Activated CD4-positive, alpha-beta T cell treated with anti-CD3 and anti-CD28 coated beads for 48 hours (primary cell): ENCODE measurements at places on chromosomes 6 and 20.

GRCh38 chr20:61086031-61086430 is 166.0 kb upstream of the CDH4 start:
- no peak for DNase-seq

- no peak for DNase-seq
These were observed 18.1 kb downstream of the KCNK5 start for GRCh38 chr6:39211183-39211582.

- no peak for DNase-seq
These were observed 399.8 kb upstream of the MAN1A1 start for GRCh38 chr6:119749335-119749734.

DNA sequence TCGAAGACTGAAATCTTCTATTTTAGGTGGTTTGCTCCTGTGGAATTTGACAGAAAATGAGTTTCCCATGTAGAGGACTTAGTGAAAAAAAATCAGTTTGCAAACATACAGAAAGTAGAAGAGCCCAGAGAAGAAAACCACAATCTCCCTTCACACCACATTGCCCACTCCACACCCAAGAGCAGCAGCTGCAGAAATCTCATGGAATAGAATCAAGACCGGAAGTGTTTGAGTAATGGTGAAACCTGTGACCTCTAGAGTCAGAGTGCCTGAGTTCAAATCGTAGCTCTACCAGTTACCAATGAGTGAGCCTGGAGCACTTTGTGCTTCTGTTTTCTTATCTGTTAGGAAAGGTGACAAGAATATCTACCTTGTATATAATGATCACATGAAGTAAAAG is 4.6 kb downstream of the SIRPG start:
- no peak for DNase-seq

DNA sequence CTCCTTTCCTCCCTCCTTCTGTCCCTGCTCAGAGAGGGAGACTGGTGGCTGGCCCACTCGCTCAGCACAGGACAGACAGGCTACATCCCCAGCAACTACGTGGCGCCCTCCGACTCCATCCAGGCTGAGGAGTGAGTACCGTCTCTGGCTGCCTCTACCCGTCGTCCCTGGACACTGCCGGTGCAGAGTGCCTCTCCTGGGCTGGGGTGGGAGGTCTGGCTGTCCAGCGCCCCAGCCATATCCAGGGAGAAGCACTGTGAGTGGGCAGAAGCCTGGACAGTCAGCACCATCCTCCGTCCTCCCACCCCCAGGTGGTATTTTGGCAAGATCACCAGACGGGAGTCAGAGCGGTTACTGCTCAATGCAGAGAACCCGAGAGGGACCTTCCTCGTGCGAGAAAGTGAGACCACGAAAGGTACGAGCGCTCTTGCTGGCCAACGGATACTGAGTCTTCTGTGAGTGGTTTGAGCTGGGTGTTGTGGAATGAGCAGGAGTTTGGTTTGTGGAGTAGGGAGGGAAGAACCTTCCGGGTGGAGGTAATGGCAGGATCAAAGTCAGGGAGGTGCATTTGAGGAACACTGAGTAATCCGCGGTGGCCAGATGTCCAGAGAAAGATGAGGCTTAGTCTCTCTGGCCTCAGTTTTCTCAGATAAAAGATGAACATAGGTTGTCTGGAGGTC is 48.1 kb downstream of the SRC start:
- DNase-seq, result no peak

DNA sequence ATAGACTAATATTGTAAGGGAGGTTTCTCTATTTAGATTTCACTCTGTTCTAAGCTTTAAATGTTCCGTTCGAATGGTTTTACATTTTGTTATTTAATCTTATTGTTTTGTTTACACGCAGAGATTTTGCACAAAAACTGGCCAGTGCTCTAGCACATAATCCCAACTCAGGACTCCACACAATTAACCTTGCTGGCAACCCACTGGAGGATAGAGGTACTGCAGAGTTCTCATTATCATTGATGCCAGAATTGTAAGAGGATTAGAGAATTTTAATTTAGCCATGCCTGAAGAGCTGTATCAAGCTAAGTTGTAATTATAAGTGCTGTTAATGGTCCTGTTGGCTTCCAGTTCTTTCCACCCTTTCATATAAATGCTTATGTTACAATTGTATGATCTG is 179.7 kb upstream of the SCGN start:
- no peak for DNase-seq

GRCh38 chr20:17969278-17969883 is 563 bp downstream of the MGME1 start:
- peak; percentile 63 for DNase-seq

- DNase-seq, result peak; percentile 70
These were observed 21.3 kb downstream of the TTPAL start for GRCh38 chr20:44496976-44497375.

GRCh38 chr6:105797983-105798453 is 288.1 kb upstream of the PRDM1 start:
- no peak for DNase-seq

DNA sequence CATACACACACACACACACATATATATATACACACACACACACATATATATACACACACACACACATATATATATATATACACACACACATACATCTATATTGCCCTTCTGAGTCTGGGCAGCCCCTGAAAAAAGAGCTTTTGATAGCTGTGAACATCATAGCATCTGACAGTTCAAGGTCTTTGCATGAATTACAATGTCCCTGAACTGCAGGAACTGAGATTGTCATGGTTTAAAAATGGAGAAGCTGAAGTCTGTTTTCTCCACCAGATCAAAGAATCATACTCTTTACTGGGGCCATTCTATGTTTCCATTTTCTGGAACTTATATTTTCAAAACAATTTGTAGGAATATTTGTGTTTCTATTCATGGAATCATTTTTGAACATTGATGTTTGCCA is 189.8 kb downstream of the ZDHHC14 start:
- no peak for DNase-seq

DNA sequence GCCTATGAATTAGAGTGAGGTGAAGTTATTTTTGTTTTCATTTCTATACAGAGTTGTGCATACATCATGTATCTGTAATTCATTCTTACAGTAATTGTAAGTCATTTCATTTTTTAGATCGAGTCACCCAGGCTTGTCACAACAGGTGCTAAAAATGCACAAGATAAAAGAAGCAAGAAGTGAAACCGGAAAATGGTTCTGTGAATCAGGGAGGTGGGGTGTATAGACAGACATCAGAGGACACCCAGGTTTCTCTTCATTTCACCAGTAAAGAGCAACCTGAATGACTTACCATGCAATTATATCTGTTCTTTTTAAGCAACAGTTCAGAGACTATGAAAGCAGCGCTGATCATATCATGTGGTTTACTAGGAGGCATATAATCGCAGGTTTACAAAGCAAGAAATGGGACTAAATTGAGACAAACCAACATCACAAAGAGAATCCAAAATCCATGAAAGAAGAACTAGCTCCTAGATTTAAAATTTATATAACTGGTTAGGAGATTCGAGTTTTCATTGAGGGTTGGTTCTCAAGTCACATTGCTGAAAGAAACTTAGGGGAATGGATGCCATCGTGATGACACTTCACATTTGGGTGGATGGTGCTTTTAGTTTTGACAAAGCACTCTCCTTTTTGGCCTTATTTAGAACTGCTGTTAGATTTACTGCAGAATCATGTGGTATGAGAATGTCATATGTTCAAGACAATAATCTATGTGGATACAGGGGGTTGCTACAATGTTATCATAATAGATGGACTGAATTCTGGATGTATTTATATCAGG is 27.9 kb upstream of the TBC1D7 start:
- DNase-seq, result peak; percentile 35

- DNase-seq, result no peak
These were observed 21.3 kb upstream of the CEP43 start for GRCh38 chr6:166977621-166978525.

GRCh38 chr20:17761604-17762003 is 61.8 kb downstream of the BANF2 start:
- DNase-seq, result no peak

GRCh38 chr20:33850159-33850558 is 39.0 kb downstream of the CHMP4B start:
- no peak for DNase-seq

DNA sequence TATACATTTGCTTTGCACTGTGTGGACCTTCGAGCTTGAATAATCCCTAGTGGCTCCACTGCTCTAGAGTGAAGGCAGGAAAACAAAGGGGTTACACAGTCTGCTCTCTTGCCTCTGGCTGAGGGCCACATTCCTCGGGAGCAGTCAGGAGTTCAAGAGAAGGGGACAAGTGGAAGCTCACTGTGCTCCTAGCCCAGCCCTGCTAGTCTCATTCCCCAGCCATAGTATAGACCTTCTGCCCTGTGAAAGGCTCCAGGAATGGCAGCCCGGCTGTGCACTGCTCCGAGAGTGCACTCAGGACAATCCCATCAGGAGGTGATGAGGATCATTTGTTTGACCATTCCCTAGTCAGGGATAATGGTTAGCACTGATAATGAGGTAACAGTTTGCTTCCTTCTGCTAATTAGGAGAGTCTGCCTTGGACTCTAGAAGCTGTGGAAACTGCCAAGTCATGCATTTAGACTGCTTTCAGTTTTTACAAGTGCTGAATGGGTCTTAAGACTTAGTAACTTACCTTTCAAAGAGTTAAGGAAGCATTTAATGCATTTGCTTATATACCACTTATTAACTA is 8.5 kb downstream of the IYD start:
- DNase-seq, result no peak

- DNase-seq, result peak; percentile 28
These were observed 158.1 kb upstream of the ARG1 start for GRCh38 chr6:131414956-131415355.

- no peak for DNase-seq
These were observed 153.0 kb downstream of the REV3L start for GRCh38 chr6:111329882-111330633.

DNA sequence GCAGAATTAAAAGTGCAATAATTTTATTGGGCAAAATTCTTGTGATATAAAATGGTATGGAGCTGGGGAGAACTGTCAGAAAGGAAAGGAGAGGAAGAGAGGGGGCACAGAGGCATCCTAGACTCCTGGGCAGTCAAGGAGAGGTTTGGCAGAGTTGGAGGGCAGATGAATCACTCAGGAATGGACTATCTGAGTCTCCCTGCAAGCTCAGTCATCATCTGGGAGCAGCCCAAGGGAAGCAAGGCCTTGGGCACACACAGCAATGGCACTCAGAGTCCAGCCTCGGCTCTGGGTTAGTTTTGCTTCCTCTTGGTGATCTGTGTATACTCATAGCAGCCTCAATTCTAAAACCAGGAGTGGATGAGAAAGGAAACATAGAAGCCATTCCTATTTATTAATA is 67.2 kb downstream of the SLC22A1 start:
- DNase-seq, result no peak

- DNase-seq, result no peak
These were observed 16.8 kb downstream of the CD83 start for GRCh38 chr6:14134211-14134910.

DNA sequence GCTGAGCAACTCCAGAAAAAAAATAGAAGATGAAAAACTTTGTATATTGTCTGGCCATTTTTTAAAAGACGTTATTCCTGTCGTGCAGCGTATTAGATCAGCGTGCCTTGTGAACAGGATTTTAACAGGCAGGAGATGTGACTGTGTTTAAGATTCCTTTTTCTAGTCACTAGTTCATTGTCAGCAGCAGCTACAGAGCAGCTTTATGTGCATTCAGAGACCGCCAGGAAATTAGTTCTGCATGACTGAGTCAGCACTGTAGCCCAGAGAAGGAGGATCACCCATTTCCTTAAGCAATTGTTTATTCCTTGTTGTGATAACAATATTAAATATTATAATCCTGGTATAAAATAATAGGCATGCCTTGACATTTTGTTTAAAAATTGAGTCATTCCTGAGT is 75.4 kb upstream of the ADGRB3 start:
- no peak for DNase-seq

DNA sequence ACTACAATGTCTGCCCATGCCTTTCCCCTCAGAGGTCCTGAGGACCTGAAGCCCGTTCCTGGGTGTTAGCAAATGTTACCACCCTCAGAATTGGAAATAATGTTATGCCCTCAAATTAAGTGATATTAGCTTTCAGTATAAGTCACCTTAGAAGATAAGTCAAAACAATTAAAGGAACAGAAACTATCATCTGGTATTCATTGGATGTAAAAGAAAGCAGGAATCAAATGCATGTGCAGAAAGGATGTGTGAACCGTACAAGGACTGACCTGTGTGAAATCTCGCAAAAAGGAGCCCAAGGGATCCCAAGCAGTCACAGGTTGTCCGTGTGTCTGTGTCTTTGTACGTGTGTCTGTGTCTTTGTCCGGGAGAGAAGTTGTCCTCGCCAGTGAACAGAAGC is 51.6 kb upstream of the TAB2 start:
- no peak for DNase-seq

- DNase-seq, result no peak
These were observed 605.4 kb upstream of the HTR1E start for GRCh38 chr6:86331919-86332318.

DNA sequence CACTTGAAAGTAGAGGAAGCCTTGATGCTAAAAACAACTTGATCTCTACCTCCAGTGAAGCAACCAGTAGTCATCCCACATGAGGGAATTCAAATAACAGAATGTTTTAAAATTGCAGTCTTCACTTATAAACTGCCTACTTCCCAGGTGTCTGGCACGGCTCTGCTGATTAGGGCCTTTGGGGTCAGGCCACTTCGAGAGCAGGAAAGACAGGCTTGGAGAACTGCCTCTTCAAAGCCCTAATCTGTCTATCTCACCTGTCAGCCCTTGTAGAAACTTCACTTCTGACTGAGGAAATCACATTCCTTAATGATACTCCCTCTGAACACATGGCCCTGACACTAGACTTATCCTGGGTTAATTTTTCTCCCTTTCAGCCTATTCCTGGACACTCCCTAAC is 458.6 kb downstream of the TENT5A start:
- no peak for DNase-seq

DNA sequence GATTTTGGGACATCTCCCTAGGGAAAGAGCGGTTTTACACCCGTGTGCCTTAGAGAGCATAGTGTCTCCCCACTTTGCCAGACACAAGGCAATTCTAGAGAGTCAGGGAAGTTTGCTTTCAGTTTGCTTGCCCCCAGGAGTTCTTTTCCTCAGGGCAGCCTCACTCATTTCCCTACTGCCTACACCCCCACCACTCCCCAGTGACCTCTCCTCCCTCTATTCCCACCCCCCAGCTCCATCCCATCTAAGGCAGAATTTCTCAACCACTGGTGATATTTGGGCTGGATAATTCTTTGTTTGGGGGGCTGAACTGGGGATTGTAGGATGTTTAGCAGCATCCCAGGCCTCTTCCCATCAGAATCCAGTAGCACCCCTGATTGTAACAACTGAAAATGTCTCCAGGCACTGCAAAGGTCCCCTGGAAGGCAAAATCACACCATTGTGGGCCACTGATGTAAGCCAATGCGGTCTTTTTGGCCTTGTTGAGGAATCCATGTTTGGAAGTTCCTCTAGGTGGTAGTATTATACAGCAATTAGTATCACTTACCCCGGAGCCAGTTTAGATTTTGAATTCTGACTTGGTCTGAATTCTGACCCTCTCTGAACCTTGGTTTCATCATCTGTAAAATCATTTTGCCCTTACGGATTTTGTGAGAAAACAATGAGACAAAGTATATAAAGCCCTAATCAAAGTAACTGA is 1.3 kb downstream of the EPPIN start:
- no peak for DNase-seq

GRCh38 chr6:31038559-31038958 is 28.3 kb downstream of the MUC22 start:
- DNase-seq, result no peak
